ENCODE measurements at places on chromosomes 6 and 20.

- DNase-seq: no peak
Measured at GRCh38 chr6:137491478-137491877, 2.7 kb downstream of the OLIG3 start.

DNA sequence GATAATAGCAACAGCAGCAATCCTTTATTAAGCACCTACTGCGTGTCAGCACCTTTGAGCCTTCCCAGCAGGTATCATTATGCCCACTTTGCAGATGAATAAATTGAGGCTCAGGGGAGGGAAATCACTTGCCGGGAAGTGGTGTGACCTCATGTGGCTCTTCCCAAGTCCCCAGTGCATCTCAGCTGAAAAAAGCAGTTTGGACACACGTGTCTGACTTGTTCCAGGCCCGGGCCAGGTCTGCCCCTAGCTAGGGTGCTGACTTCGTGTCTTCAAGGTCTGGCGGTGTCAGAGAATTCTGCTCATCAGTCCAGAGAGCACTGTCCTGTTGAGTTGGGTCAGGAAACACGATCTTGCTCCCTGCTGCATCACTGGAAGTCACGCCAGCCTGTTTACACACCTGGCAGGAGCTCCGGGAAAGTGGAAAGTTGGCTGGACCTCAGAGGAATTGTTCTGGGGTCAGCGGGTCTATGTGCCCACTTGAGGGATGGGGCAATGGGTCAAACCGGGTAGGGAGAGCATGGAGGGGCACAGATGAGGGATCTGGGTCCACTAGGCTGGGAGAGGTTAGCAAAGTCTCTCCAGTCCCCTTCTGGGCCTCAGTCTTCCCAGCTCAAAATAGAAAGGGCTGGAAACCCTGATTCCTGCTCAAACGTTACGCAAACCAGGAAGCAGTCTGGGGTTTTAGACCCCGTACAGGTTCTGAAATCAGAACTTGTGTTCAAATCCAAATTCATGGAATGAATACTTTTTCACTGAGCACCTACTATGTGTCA, 10.5 kb downstream of the SLC13A3 start:
- no peak for DNase-seq

- DNase-seq: no peak
Measured at GRCh38 chr20:59014680-59015389, 4.4 kb upstream of the TUBB1 start.

- no peak for DNase-seq
Measured at GRCh38 chr6:1470040-1470439, 80.7 kb downstream of the FOXF2 start.

GRCh38 chr20:39036851-39037250, 74.7 kb downstream of the DHX35 start:
- no peak for DNase-seq

DNA sequence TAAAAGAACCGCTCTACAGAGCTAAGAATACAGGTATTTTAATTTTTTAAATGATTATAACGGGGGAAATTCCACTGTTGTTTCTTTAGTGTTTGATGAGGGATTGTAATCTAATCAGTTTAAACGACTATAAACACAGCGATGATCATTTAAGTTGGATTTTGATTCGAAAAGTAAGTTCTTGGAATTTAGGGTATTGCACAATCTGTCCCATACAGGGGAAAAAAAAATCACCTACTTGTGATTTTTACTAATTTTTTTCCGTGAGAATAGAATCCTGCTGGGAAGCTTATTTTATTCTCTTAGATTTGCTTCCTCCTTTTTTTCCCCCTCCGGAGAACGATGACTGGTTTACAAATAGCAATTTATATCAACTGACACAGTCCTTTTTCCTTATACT, 108.0 kb downstream of the LAMA2 start:
- DNase-seq: no peak

DNA sequence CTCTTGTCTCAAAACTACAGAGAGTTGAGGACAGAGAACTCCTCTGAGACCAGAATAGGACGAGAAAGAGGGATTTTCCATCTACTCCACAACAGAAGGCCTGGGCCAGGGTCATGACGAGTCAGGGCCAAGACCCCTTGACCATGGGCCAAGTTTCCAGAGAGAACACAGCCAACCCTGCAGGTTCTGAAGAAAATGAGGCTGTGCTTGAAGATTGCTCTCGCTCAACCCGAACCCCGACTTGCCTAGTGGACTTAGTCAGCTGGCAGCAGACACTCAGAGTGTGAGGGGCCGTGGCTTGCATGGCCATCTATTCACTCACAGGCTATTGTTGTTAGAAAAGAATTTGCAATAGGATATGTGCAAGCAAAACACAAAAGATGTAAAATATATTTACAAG, 54.5 kb downstream of the TMEM242 start:
- DNase-seq: no peak

GRCh38 chr6:140440223-140440835, 1065.9 kb upstream of the CITED2 start:
- no peak for DNase-seq

GRCh38 chr6:167736486-167737204, 90.1 kb upstream of the AFDN start:
- no peak for DNase-seq

DNA sequence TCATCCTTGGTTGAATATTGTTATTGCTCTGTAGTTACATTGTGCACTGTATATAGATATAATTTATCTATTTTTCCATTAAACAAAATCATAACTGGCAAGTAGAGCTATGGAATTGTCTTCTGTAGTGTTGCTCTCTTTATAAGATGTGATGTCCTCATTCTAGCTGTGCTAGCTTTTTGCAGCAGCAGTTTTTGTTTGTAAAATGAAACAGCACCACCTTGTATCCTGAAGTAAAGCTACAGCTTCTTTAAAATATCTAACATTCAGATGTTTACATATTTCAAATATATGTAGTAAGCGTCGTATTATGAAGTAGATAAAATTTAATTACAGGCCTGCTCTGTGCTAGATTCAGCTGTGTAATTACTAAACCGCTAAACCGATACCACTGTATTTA, 328.8 kb upstream of the MANEA start:
- no peak for DNase-seq

- no peak for DNase-seq
Measured at GRCh38 chr6:35782424-35782823, 1.6 kb downstream of the CLPSL1 start.

GRCh38 chr20:41230136-41230535, 87.4 kb downstream of the ZHX3 start:
- DNase-seq: no peak

All from CD4-positive, alpha-beta T cell treated with Interleukin-6 for 4 hours (primary cell).